ENCODE measurements at places on chromosomes 13 and 19.

DNA sequence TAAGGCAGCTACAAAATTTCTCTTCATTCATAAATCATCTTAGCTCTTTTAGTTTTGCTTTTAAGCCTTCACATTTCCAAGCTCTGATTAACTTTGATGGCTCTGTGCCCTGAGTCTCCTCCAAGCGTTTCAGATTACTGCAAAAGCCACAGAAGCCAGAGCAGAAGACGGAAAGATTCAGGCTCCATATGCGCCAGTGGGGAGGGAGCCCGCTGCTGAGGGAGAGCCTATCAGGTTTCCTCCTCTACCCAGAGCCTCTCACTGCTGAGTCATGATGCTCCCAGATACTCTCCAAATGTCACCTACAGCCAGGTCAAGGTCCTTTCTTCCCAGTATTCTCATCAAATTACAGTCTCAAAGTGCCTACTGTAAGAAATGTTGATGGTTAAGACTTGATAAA lies 193.6 kb downstream of the RAP2A start:
- no peak for DNase-seq

- DNase-seq = peak; percentile 81
Measured at GRCh38 chr19:11987405-11988281, 22.8 kb downstream of the ZNF763 start.

- DNase-seq = peak; percentile 35
Measured at GRCh38 chr13:112768795-112769481, 79.1 kb downstream of the ATP11A start.

DNA sequence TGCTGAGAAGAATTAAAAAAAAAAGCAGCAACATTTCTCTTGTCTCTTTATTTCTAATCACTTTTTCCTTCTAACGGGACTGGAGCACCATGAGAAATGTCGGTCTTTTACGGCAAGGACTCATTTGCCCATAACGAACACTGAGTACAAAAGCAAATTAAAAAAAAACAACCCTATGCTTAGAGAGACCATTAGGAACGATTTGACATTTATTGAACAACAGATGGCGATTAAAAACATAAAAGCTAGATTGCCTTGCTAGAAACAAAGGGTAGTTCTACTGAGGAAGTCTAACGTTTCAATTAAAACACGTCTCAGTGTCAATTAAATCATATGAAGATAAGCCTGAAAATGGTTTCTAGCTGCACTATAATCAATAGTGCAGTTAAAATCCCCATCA lies 51.1 kb downstream of the OLFM4 start:
- no peak for DNase-seq

- no peak for DNase-seq
Measured at GRCh38 chr13:71877256-71877653, 10.3 kb upstream of the DACH1 start.

DNA sequence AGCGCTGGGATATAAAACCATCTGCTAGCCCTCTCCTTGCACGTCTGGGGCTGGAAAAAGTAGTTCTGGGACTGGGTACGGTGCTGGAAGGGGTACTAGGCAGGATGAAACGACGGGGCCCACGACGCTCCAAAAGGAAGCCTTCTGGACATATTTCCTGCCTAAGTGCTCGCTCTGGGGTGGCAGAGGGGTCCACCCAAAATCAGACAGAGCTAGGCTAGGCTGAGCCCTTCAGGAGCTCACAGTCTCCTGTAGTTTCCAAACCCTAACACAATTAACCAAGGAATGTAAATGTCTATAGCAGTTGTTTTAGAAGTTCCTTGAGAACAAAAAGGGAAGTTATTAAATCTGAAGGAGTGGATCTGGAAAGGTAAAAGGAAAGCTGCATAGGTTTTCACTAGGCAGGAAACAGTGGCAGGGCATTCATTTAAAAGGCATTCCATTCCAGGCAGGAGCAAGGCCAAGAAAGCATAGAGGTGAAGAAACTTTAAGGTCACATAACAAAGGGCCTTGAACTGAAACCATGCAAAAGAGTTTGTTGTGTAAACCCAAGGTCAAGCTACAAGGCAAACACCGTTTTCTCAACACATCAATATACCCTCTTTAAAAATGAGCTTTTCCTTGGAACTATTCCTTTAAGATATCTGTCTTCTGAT lies 634 bp upstream of the DIAPH3 start:
- peak; percentile 3 for DNase-seq

GRCh38 chr19:35169221-35169995 lies 14.9 kb downstream of the FXYD5 start:
- no peak for DNase-seq

DNA sequence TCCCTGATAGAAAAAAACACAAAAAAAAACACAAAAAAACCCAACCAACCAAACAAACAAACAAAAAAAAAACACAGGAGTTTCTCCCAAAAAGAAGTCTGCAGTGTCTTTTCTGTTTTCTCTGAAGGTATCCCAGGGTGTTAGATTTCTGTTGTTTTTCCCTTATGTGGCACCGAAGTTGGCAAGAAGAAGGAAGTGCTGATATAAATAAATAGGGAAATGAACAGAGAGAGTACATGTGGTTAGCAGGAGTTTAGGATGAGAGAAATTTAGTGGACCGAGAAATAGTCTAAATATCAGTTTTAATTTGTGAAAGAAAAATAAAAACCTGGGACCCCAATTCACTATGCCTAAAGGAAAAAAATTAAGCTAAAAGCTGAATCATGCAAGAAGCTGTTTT lies 287.0 kb upstream of the SGCG start:
- no peak for DNase-seq

DNA sequence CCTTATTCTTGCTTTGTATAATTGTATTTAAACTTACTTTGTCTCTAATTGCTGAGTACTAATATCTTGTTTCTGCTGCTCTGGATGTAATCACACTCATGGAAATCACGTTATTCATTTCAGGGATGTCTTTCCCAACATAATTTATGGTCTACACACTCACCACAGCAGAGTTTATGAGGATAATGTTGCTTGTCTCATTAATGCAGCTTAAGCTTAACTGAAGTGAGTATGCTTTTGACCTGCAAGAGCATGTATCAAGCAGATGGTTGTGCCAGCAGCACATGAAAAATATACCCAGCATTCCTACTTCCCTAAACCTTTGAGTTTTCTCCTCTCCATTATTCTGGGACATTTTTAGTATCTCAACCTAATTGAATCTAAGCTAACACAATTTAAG lies 1080.9 kb downstream of the SLITRK5 start:
- no peak for DNase-seq

DNA sequence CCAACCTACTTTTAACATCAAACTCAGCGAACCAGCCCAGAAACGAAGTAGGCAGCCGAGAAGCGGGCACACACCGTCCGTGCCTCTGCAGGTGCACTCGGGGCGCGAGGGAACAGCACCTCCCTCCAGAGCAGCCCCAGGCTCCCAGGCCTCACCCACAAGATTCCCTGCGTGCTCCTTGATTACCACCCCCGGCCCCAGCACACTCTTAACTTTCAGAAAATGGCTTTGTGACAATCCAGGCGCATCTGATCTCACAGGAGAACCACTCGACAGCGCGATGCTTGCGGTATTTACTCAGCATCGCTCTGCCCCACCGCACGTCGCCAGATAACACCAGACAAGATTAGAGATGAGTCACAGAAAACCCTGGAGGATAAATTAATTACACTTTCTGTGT lies 134.9 kb upstream of the SPACA7 start:
- no peak for DNase-seq

- DNase-seq = no peak
Measured at GRCh38 chr19:3161453-3161852, 17.1 kb upstream of the S1PR4 start.

DNA sequence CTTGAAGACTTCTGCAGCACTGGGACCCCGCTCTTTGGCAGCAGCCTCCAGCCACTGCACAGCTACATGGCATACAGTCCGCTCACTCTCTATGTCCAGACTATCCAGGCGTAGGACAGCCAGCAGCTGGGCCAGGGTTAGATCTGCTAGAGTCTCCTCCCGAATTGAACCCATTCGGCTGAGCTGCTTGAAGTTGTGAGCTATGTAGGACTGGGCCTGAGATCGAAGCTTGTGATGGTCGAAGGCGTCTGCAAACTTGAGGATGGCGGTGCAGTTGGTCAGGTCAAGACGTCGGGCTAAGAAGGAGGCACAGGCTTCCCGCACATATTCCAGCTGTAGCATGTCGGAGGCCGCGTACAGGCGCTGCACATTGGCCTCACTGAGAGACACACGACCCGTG lies 900 bp downstream of the KBTBD7 start:
- DNase-seq = no peak

DNA sequence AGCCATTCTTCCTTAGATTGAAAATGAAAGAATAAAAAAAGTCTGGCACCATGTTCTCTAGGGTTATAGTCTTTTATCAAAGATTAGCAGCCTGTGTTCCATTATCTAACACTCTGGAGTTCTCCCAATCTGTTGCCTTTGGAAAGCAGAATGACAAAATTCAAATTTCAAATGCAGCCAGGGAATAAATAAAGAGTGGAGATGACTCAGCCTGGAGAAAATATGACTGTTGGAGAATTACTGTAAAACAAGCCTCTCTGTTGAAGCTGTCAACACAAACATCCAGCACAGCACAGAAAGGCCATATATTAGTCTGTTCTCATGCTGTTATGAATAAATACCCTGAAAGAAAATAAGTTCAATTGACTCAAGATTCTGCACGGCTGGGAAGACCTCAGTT lies 650.5 kb upstream of the SLC10A2 start:
- no peak for DNase-seq

DNA sequence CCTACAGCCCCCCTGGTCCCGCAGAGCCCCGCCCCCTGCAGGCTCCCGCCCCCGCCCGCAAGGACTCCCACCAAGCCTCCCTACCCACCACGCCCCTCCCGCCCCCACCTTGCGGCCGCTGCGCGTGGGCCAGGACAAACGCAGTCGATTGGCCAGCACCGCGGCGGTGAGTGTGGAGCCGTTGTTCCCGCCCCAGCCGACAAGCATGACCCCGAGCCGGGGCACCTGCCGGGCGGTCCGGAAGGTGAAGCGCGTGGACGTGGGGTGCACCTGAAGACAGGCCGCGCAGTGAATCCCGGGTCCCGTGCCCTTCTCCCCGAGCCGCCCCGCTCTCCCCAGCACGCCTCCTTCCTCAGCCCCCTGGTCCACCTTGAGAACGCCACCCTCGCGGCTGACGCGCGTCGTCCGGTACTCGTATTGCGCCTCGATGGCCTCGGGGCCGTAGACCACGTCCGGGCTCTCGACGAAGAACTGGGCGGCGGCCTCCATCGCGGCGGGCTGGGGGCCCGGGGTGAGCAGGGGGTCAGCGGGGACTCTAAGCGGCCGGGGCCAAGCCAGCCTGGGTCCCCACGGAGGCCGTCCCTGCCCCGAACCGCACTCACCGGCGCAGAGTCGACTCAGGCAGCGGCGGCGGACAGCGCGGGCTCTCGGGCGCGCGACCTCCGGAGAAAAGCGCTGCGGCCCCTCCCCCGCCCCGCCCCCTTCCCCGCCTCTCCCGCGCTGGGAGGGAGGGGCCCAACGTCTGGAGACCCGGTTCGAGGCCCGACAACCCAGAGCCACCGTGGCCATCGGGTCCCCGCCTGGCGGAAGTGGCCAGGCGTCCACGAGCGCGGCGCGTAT lies at the start of gene ISYNA1:
Gene ISYNA1, minus strand, starts transcription at position 643 of the 840 bp plus-strand sequence. Its CDS starts 154 bp downstream, at position 489.
- DNase-seq = peak; percentile 29
